ENCODE measurements at places on chromosomes 12 and 14. TPM values are rescaled to one million over a fixed set of nuclear protein-coding genes. Genes with fewer than 3 reads are reported as not detected.
A peak's percentile ranks its signal among the peaks of the same experiment; 100 is the strongest.

- no peak for DNase-seq
Measured at GRCh38 chr12:5259523-5259922, 172.4 kb upstream of the NTF3 start.

The CFAP251 gene
- total RNA-seq = 15.9 TPM

The CLEC2B gene
- total RNA-seq = 7.0 TPM

DNA sequence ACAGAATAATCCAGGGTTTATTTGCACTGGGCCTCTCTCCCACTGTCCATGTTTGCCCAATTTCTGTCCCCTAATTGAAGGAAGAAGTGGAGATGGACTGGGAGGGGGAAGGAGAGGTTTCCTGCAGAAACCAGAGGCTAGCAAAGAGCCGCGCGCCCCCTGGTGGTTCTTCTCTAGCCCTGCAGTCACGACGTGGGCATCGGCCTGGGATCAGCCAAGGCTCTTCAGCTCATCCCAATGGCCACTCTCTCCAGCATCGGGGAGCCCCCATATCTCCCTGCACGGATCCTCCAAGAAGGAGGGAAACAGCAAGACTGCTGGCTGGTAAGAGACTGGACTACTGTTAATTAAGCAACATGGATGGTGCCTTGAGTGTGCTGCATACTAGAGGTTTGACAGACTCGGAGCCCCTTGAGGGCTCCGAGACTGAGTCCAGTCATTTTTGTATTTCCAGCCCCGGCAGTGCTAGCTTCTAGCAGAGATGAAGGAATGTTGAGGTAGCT, 18.7 kb downstream of the ZBTB39 start:
- peak; percentile 84 for DNase-seq

DNA sequence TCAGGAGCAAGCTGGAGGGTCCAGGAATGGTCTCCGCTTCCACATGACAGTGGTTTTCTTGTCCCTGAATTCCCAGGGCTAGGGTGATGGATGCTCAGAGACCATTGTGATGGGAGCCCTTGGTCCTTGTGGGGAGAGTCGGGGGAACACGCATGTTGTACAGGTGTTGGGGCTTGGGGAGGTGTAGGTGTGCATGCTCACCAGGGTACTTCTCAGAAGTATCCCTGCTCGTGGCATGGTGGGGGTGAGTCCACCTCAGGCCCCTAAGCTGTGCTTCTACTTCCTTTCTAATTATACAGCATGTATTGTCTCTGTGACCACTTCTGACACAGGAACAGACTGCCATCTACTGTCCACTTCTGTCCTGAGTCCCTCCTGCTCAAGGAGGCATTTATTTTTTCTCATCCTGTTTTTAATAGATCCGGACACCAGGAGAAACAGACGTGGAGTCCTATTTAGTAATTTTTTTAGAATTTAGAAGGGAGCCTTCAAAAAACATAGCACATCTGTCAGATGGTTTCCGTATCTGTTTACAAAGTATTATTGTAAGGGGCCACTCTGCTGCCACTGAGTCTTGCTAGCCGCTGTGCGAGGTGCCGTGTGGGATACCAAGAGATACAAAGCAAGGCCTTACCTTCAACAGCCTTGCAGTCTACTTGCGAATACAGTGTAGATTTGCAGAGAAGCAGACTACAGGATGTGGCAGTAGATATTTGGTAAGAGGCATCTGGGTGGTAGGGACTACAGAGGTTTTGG, 10.5 kb downstream of the NTF3 start:
- peak; percentile 60 for DNase-seq

DNA sequence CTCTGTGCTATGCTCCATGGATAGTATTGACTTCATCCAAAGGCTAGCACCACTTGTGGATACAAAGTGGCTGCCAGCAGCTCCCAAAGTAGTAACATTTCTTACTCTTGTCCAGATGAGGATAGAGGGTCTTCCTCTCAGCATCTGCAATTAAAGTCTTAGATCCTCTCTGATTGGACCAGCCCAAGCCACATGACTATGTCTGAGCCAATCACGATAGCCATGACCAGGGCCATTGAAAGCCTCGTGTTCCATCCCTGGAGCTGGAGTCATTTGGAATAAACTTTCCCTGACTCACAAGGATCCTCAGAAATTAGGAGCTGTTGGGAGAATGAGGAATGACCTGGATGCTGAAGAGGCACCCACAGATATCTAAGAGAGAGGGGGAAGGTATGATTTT, 28.5 kb upstream of the SLC24A4 start:
- DNase-seq = no peak

The FAM222A gene
- 4.1 TPM for total RNA-seq

The NDRG2 gene
- 40.2 TPM for total RNA-seq

- no peak for DNase-seq
Measured at GRCh38 chr12:104249898-104250297, 34.3 kb downstream of the TXNRD1 start.

GRCh38 chr14:95087619-95088018, 69.7 kb downstream of the DICER1 start:
- DNase-seq = no peak

The DBX2 gene
- 6.3 TPM for total RNA-seq

- no peak for DNase-seq
Measured at GRCh38 chr14:57420986-57421385, 30.6 kb downstream of the NAA30 start.

DNA sequence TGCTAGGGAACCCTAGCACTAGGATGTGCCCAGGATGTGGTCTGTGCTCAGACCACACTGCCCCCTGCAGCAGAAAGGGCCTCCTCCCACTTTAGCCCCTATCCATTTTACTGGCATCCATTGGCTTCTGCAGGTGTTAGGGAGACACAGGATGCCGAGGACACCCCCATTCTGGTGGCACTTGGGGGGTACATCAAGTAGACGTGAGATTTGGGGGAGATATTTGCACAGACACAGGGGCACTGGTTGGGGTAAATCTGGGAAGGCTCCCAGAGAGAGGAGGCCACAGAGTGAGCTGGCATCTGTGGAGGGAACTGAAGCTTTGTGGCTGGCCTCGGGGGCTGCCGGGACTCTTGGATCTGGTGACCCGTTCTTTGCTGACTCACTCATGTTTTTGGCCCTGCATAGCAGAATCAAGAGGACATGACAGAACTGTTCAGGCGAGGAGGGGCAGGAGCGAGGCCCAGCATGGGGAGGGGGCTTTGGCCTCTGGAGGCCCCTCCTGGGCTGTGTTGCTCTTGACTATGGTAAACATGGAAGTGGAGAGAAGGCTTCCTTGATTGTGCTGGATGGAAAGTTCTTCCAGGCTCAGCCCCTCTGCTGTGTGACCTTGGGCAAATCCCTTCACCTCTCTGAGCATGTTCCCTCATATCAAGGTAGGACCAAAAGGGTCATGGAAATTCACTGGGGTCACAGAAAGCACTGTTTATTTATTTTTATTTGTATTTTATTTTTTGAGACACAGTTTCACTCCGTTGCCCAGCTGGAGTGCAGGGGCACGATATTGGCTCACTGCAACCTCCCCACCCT, 1.8 kb downstream of the PLBD2 start:
- no peak for DNase-seq

- no peak for DNase-seq
Measured at GRCh38 chr14:100472094-100472455, 115.1 kb downstream of the BEGAIN start.

The CFAP54 gene
- total RNA-seq = 17.1 TPM

- DNase-seq = no peak
Measured at GRCh38 chr14:53378142-53378541, 225.0 kb upstream of the DDHD1 start.

The SLCO1B3 gene
- total RNA-seq = 0.24 TPM

DNA sequence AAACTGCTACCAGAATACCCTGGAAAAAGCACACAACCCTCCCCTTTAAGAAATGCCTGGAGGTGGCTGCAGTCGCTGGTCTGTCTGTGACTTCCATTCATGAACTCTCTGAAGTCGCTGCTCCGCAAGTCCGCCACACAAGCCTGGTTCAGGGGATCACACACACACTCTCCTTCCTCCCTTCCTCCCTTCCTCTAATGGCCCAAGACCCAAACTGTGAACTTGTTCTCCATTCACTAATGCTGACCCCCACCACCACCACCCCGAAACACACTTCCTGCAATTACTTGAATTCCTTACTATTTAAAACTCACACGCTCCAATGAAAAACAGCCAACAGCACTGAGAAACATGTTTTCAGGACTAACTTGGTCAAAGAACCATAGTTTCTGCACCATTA, 1.0 kb upstream of the LMO3 start:
- DNase-seq = peak; percentile 47

DNA sequence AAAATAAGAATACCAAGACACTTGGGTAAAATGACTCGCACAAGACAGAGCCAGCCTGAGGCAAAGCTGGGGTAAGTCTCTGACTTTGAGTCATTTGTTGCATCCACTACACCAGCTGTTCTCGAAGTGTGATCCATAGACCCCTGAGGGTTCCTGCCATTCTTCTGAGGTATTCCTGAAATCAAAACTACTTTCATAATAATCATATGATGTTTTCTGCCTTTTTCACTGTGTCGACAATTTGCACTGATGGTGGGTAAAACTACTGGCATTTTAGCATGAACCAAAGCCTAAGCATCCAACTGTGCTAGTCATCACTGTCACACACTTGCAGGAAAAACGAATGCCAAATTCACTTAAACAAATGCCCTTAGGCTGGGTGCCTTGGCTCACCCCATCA, 135.5 kb upstream of the FUT8 start:
- no peak for DNase-seq

- DNase-seq = no peak
Measured at GRCh38 chr14:90966493-90966892, 93.9 kb downstream of the RPS6KA5 start.

DNA sequence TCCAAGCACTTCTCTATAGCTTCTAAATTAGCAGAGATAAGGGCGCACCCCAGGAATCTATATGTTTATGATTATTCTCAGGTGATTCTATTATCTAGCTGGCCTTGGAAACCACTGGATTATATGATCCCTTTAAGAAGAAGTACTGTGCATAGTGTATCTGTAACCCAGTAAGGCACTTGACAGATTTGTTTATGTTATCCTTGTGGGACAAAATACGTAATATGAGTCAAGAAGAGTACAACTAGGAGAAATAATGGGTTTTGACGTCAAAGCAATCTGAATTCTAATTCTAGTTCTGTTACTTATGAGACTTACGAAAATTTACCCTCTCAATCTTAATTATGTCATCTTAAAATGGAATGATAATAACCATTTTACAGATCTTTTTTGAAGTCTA, 259.6 kb upstream of the NAV3 start:
- DNase-seq = no peak

DNA sequence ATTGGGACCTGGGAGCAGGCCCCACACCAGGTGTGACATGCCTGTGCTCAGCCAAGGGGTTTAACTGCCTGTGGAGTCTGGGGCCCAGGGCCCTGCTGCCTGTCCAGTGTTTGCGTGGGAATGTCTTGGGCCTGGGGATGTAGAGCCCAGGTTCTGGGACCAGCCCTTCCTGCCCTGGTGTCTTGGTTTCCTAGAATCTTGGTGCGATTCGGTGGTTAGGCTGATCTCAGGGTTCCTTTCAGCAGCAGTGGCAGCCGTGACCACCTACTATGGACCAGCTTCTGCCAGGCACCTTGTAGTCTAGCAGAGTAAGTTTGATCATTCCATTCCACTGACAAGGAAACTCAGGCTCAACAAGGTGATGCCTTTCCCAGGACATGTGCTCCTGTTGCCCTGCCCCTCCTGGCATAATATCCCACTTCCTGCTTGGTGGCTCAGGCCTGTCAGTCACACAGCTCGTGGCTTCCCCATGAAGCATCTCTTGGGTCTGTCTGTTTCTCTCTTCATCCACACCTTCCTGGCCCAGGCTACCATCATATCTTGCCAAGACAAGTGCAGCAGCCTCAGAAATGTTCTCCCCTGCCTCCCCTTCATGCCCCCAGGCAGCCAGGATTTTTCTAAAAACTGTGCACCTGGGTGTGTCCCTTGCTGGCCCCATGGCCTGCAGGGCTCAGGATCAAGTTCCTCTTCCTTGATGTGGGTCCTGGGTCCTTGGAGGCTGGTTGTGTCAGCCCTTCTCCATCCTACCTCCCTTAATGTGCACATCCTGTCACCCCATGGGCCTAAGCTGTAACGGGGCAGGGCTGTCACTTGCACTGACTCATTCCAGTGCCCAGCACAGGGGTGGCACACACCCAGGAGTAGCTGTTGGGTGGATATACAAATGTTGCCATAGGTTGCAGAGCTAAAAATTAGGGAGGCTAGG, 101.6 kb downstream of the SLC25A47 start:
- no peak for DNase-seq

DNA sequence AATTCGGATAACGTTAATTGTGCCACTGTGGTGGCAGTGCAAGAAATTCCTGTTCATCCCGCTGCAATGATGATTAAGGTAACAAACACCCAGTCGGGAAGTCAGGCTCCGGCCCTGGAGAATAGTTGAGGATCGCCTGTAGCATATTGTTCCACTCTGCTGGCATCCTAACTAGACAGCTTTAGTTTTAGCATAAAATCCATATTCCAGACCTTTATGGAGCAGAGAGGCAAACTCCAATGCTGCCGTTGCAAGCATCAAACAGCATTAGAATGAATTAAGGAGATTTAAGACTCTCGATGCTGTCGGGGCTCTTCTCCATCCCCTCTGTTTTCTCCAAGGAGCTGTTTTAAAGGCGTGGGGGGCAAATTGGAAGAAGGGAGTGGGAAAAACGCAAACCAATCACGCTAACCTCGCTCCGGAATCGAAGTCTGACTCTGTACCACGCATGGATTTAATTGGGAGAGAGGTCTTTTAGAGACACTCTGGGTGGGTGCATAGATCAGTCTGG, 660.4 kb downstream of the VRK1 start:
- DNase-seq = no peak

The SIX6 gene
- total RNA-seq = 1.2 TPM

DNA sequence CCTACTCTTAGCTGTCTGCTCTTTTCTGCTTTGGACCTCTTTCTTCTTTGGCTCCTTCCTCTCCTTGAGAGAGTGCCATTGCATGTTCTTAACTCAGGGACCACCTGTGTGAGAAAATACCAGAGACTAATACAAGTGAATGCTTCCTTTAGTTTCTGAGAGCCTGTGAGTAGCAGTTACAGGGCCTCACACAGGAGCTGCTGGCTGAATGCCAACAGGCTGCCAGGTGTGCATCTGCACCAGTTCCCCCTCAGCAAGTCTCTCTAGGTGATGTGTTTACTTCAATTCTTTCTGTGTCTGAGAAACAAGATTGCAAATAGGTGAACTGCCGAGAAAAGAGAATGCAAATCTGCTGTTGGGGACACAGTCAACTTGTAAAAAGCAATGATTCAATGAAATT, 108.2 kb downstream of the STXBP6 start:
- peak; percentile 46 for DNase-seq

- no peak for DNase-seq
Measured at GRCh38 chr12:26361964-26362363, 166.6 kb downstream of the SSPN start.

GRCh38 chr12:113702276-113702675, 230.6 kb upstream of the LHX5 start:
- no peak for DNase-seq

GRCh38 chr12:57430112-57430930, 522 bp downstream of the R3HDM2 start:
- peak; percentile 37 for DNase-seq

- no peak for DNase-seq
Measured at GRCh38 chr12:75581515-75581914, 70.1 kb upstream of the KRR1 start.
